BE2C (cell line): ENCODE measurements at places on chromosomes 2 and 18.

GRCh38 chr2:216465579-216466195, 33.0 kb upstream of the RPL37A start:
- peak; percentile 40 for DNase-seq

- DNase-seq, result no peak
Measured at GRCh38 chr18:27447930-27448329, 262.8 kb upstream of the CHST9 start.

GRCh38 chr2:175203621-175204496, 22.3 kb upstream of the ATP5MC3 start:
- peak; percentile 65 for DNase-seq

GRCh38 chr2:6923319-6923718, 6.1 kb downstream of the RNF144A start:
- no peak for DNase-seq

DNA sequence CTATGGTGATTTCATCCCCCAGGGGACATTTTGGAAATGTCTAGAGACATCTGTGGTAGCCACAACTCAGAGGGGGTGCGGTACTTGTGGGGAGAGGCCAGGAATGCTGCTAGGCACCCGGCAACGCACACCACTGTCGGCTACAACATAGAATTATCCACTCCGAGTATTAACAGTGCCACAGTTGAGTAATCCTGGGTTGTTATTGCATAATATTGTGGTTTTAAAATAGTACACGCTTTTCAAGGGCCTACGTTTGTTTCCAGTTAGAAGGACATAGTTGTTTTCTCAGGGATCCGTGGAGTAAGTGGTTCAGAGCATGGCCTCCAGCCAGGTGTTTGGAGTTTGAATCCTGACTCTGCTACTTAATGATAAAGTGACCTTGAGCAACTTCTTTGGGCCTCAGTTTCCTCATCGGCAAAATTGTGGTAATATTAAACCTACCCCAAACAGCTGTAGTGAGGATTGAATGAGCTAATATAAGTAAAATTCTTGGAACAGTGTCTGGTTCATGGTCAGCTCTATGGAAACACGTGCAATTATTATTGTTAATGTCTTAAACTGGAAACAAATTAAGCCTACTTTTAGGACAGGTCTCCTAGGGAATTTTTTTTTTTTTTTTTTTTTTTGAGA, 24.5 kb downstream of the CYP27A1 start:
- DNase-seq, result no peak

DNA sequence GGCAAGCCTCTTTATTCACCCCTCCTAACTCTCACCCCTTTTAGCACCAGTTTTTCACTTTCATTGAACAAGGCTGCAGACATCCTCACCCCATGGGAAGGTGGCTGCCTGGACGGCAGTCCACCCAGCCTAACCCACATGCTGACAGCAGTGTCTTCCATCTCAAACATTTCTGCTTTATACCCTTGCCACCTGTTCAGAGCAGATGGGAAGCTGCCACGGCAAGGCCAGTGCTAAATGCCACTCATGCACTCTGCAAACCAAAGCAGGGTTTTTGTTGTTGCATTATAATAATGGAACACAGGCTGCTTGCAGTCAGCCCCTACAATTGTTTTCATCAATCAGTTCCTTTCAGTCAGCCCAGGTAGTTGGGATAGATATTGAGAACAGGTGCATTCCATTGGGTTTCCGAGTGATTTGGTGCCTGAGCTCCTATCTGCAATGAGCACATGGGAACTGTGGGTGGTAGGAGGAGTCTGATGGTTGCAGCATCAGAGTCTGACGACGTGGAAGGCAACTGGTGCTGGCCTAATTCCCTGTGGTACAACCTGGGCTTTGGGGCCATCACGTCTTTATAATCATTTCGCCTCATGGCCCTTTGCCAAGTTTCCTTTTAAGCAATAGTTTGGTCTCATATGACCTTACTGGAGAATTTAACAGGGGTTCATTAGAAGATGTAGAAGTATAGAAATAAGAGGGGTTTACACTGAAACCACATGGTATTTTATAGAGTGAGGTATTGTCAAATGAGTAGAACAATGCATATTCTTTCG, 252.5 kb upstream of the SP5 start:
- DNase-seq, result no peak

GRCh38 chr2:35606394-35606793, 749.2 kb upstream of the CRIM1 start:
- DNase-seq, result no peak

- no peak for DNase-seq
Measured at GRCh38 chr2:64268330-64269048, 124.3 kb upstream of the PELI1 start.

- DNase-seq, result no peak
Measured at GRCh38 chr2:233121856-233122255, 61.7 kb downstream of the INPP5D start.

- no peak for DNase-seq
Measured at GRCh38 chr2:46695283-46695682, 215.9 kb downstream of the TMEM247 start.

DNA sequence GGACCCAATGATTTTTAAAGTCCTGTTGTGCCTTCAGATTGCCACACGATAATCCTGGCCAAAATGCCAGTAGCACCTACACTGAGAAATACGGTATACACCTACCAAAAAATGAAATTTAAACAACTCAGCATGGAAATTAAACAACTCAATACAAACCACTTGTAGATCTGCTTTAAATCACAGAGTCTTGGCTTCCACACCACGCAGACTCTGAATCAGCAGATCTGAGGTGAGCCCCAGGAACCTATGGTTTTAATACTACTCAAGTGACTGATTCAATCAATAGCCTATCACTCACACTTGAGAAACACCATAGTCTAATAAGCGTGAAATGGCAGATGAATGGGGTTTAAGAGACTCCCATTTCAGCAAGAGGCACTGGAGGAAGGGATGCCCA, 46.9 kb downstream of the MAP4K3 start:
- no peak for DNase-seq

- no peak for DNase-seq
Measured at GRCh38 chr18:63160172-63160995, 159.2 kb downstream of the BCL2 start.

DNA sequence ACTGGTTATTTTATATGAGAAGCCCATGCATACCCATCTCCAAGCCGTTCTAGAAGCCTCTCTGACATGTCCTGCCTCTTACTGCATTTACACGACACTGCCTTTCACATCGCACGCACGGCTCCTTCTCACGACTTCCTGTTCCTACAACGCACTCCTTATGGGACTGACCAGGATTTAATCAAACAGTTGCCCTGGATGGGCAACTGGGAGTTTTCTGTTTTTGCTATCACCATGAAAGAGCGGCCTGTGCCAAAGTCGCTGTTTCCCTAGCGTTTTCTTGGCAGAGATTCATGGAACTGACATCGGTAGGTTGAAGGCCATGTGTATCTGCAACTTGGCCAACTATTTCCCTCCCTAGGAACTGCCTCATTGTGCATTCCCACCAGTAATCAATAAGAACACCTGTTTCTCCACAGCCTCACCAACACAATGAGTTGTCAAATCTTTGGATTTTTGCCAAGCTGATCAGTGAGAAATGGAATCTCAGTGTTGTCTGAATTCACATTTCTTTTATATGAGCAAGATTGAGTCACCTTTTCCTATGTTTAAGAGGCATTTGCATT, 97.2 kb upstream of the OTOS start:
- DNase-seq, result no peak

DNA sequence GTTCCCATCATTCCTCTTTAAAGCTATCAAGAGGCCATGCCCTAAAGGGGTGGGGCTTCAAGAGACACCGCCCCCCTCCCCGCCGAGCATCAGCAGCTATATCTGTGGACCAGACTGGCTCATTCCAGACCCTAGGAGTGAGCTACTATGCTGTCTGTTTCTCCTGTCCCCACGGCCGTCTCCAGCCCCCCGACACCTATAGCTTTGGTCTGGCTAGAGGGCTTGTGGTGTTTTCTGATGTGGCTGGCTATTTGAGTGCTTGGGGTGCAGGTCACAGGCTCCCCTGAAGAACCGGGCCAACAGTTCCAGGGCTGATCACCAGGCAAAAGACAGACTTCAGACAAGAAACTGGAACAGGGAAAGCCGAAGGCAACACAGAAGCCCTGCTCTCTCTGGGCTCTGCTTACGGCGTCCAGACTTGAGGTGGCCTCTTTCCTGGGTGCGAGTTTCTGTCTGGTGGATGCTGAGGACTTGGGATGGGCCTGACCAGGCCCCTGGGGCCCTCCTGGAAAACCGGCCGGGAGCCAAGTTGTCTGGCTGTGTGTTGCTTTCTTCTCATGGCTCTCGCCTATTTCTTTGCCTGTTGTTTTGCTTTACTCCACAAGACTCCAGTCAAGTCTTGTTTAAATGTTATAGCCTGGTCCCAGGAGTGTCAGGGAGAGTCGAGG, 83.6 kb downstream of the KLHL29 start:
- DNase-seq, result no peak

GRCh38 chr18:60044290-60045006, 144.7 kb downstream of the PMAIP1 start:
- no peak for DNase-seq

GRCh38 chr2:136736236-136736635, 29.1 kb upstream of the THSD7B start:
- no peak for DNase-seq

DNA sequence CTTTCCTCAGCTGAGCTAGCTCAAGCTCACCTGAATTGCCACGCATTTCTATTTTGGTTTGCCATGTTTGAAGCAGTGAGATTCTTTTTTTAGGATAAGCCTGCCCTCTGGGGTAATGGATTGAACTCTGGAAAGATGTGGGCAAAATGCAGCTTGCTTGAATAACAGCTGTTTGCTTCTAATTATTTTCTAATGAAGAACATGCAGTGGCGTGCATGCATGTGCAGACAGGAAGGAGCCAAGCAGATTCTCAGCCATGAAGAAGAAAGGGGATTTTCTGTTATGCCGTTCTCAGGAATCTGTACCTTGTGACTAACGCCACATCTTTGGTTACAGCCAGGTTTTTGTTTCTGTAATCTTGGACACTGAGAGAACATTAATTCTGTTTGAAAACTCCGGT, 171.2 kb downstream of the ANTXR1 start:
- DNase-seq, result no peak

- DNase-seq, result no peak
Measured at GRCh38 chr18:48942554-48943261, 8.1 kb downstream of the SMAD7 start.

DNA sequence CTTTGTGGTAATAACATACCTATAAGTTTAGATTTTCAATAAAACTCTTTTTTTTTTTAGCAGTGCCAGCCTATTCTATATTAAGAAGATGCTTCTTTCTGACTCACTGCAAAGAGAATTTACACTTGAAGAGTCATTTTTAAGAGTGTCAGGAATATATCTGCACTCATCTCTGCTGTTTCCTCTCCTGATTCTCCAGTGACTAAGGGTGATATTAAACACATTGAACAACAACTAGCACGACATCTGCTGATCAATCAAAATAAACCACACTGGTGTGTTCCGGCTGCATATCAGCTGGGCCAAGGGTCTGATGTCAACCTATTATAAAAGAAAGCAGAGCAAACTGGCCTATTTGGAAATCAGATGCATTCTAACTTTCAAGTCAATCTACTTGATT, 15.0 kb downstream of the RAB27B start:
- DNase-seq, result no peak

DNA sequence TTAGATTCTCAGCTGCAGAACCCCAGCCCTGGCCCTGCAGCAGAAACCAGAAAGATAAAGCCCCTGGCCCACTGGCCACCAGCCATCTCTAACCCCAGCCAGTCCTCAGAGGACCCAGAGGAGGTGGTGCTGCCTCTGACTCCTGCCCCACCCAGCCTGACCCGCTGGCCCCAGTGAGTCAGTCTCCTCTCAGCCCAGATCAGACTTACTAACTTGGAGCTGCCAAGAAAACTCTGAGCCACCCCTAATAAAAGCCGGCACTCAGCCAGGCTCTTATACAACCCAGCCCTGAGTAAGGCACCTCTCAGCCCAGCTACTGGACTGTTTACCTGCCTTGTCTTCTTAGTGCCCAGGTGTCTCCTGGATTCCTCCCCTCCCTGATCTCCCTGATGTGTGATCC, 2.0 kb downstream of the SLC14A2 start:
- DNase-seq, result no peak

GRCh38 chr2:106531676-106532214, 44.6 kb downstream of the CD8B2 start:
- no peak for DNase-seq

GRCh38 chr2:55175254-55176093, 56.6 kb downstream of the CLHC1 start:
- no peak for DNase-seq

GRCh38 chr18:79940126-79940813, 11.2 kb downstream of the SLC66A2 start:
- no peak for DNase-seq

- no peak for DNase-seq
Measured at GRCh38 chr18:62937065-62937464, 221.7 kb downstream of the PHLPP1 start.

- no peak for DNase-seq
Measured at GRCh38 chr2:225584796-225585195, 185.3 kb downstream of the NYAP2 start.

GRCh38 chr2:1588978-1589621, 155.2 kb downstream of the PXDN start:
- DNase-seq, result no peak

DNA sequence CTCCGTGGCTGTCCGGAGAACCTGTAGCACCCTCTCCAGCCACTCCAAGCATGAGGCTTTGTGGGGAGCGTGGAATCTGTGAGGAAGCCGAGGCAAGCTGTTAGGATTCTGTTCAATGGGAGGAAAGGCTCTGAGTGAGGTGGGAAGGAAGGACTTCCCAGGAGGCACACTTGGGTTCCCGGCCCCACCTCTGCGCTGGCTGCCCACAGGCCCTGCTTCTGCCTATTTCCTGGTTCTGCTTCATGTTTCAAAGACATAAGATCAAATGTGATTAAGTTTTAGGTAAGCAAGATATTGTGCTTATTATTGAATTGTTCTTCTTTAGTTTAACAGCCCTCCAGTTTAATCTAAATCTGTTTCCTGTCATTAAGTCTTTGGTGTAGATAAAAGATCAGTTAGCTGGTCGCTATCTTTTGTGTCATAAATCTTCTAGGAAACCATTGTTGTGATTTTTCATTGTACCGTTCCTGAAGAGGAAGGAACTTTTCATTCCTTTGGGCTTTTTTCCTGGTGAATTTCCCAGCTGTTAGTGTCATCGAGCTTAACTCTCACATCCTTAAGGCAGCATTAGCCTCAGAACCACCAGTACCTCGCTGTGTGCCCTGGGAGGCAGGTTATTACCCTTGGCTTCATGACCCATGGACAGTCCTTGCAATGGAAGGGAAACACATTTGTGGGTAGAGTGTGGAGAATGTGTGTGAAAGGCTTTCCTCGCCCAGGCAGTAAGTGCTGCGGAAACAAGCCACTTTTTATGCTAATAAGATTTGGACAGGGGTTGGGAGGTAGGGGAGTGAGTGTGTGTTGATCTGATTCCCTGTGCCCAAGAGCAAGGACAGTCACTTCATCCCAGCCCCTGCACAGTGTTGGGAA, 61.9 kb upstream of the ALPP start:
- no peak for DNase-seq

GRCh38 chr2:65059071-65059470, 2.9 kb downstream of the CEP68 start:
- no peak for DNase-seq

- no peak for DNase-seq
Measured at GRCh38 chr2:209806318-209806717, 34.7 kb downstream of the UNC80 start.
